ENCODE measurements at places on chromosomes 2 and 18.

GRCh38 chr2:64391424-64391823 lies 62.5 kb upstream of the LGALSL start:
- no peak for DNase-seq

- DNase-seq: peak; percentile 86
Measured at GRCh38 chr2:119756837-119757236, 2.9 kb upstream of the PTPN4 start.

DNA sequence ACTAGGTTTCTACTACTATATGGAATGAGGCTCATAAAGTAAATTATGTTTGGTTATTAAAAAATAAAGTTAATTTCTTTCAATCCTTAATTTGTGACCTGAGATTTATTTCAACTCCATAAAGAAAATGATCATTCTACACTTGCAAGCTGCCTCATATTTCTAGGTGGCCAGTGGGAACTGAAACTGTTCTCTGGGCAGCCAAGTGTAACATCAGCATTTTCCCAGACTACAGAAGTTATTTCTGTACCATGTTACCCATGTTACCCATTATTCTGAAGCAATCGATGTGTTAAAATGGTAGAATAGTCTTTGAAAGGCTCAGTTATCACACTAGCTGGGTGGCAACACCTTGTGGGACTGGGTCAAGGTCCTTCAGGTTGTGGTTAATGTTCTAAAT lies 139.3 kb upstream of the FBXO11 start:
- DNase-seq: no peak

GRCh38 chr2:219641390-219642068 lies 14.1 kb downstream of the SLC4A3 start:
- DNase-seq: no peak

DNA sequence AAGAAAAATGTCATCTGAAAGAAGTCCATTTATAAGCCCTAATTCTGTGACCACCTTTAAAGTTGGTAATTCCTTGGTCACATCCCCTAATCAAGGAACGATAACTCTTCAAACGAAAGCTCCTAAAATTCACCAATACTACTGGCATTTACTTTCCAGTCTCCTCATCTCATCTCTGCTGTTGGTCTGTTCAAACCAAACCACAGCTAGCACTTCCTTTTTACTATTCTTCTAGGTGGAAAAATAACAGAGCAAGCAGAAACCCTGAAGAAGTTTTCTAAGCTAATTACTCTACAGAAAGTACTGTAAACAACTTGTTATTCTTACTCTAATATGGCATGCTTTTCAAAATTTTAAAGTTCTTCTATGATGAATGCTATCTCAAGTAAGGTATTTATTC lies 21.6 kb downstream of the TIA1 start:
- DNase-seq: no peak

- peak; percentile 47 for DNase-seq
Measured at GRCh38 chr2:74919827-74920226, 38.6 kb upstream of the POLE4 start.

DNA sequence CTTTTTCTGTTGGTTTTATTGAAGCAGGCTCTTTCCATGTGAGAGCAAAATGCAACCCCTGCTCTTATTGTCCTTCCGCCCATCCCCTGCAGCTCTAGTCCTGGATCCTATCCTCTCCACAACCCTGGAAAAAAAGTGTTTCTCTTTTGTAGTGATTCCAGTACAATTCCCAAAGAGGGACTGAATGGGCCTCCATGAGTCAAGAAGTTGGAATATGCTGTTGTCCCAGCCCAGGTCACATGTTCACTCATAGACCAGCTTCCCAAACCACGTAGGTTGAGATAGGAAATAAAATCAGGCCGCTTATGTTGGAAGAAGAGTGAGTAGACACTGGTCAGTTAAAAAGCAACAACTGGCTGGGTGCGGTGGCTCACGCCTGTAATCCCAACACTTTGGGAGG lies 39.4 kb downstream of the CPO start:
- no peak for DNase-seq

GRCh38 chr2:117997872-117998454 lies 15.9 kb downstream of the CCDC93 start:
- no peak for DNase-seq

DNA sequence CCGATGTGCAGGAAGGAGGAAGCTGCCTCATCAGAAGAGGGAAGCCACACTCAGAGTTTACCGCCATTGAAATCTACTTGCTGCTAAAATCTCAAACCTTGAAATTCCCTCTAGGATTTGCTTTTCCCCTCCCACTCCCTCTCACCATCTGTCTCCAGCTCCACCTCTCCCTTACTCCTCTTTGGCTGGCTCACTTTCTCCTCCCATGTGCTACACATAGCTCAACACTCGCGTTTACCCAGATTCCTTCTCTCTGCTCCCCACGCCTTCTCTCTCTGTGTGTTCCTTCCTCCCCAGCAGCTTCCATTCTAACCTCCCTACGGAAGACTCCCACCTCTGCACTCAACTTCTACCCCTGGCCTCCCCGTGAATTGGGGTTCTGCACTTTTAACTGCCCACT lies 143.1 kb downstream of the DNER start:
- DNase-seq: no peak

DNA sequence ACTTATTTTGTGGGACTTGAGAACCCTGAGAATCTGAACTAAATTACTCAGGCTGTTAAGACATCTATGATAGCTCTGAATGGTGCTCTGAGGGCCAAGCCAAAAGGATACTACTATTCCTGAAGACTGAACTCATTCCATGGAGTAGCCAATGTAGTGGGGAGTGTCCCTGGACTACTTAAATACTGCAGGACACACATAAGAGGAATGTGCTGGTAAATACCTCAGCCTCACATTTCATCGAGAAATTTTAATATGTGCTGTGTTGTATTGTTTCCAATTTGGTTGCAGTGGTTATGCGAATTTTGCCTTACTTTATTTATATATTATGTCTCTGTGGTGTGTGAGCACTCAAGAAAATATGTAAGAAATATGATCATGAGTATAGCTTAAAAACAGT lies 264.4 kb upstream of the FIGN start:
- no peak for DNase-seq

DNA sequence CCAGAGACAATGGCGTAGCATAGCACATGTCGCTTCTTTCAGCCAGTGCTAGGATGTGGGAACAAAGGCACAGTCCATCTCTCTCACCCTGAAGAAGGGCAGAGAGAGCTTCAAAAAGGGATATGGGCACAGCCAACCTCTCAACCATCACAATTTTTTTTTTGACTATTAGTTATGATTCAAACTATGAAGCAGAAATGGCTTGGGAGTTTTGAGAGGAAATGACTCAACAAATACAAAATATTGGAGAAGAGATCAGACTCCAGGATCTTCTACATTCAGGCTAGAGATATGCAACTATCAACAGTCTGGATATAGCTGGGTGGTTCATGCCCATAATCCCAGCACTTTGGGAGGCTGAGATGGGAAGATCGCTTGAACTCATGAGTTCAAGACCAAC lies 109.1 kb downstream of the MCFD2 start:
- peak; percentile 59 for DNase-seq

- DNase-seq: no peak
Measured at GRCh38 chr2:99127981-99128380, 13.5 kb upstream of the C2orf15 start.

DNA sequence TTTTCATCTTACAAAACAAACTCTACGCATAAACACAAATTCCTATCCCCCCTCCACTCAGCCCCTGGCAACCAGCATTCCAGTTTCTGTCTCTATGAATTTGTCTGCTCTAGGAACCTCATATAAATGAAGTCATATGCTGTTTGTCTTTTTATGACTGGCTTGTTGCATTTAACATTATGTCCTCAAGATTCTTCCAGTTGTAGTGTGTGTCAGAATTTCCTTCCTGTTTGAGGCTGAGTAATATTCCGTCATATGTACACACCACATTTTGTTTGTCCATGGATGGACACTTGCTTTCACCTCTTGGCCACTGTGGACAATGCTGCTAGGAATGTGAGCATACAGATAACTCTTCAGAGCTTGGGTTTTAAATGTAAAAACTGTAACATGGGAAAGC lies 272.1 kb downstream of the GBX2 start:
- DNase-seq: peak; percentile 35

- no peak for DNase-seq
Measured at GRCh38 chr2:48364100-48364499, 165.9 kb upstream of the STON1 start.

GRCh38 chr2:74507926-74508520 lies 528 bp upstream of the PCGF1 start:
- DNase-seq: peak; percentile 21

- no peak for DNase-seq
Measured at GRCh38 chr2:72921088-72921851, 4.0 kb downstream of the EMX1 start.

DNA sequence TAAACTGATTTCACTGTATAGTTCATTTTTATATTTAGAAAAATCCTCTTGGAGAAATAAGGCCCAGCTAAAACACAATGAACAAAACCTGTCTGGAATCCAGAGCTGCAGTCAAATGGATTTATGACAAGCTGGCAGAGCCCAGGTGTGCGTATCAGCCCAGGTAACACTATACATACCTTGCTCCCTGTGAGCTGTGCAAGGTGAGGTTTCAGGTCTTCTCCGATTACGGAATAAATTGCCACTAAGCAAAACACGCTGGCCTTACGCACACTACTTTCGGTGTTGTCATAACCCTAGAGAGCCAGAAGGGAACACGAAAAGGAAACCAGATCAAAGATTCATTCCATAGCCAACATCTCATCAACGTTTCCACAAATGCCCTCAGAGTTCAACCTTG lies 61.9 kb upstream of the TFCP2L1 start:
- no peak for DNase-seq

DNA sequence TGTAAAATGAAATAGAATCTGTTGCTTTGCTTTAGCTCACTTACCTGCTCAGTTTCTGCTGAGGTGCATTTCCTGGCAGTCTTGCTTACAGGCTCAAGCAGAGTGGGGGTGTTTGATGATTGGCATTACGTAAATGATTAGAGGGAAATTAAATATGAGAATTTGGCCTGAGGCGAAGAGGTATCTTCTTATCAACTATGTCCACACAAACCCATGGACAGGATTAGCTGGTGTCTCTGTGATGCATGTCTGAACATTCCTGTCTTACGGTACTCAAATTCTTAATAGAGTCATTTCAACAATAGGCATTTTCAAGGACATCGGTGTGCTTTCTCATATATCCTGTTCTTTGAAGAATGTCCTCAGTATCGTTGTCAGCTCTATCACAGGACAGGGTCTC lies 102.1 kb downstream of the PRPF40A start:
- DNase-seq: no peak

DNA sequence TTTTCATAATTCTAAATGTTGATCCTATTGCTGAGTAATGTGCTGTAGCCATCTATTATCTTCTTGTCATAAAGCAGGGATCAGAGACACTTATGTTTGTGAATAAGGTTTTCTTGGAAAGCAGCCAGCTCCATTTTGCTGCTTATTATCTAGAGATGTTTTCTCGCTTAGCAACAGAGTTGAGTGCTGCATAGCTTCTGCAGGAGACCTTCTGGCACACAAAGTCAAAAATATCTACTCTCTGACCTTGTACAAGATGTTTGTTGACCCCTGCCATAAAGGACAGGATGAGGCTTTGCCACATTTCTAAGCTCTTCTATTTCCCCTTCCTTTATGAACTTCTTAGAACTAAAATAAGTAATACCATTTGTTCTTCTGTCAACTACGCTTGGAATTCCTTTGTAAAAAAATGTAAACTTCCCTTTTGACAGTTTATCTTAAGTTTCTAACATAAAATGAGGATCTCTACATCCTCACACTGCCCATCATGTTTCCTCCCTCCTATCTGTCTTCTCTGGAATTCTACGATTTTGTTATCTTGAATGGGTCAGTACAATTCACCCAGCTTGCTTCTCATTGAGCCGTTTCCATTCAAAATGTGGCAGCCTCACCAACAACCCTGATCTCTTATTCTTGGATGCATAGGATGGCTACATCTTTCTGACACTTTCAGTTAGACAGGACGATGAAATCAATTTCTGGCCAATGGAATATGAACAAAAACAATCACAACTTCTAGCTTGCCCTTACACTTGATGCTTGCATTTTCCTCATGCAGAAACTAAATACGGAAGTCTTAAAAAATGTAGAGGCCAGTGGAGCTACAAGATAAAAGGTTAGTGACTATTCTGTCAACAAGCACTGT lies 1377.0 kb downstream of the SUCLG1 start:
- peak; percentile 100 for DNase-seq

- no peak for DNase-seq
Measured at GRCh38 chr2:10465910-10466309, 17.8 kb upstream of the ODC1 start.

DNA sequence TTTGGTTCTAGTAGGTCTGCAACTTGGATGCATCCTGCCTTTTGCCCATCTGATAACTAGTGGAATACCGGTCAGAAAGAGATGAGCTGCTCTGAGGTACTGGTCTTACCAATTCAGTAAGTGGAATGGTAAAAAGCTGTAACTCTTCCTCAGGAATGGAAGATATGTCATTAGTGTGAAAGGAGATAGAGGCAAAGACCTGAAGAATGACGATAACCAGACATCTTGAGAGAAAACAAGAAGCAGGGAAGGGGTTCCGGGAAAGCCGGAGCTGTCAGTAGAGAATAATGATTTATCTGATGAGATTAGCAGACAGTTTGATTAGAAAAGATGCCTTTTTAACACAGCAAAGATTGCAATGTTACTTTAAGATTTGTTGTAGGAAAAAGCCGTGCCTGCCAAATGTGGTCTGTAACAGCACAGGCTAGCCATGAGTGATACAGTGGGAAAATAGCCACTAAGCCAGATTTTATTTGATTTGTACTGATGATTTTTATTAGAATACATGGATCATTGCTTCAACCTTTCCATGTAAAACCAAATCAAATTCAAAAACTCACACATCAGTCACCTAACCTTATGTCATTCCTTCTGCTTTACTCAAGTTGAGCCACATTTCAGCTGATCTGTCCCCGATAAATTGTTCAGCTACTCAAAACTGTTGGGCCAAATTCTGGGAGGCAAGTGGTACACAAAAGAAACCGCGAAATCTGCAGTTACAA lies 110.0 kb downstream of the TCF4 start:
- DNase-seq: no peak

GRCh38 chr2:231227310-231228162 lies 29.1 kb downstream of the ARMC9 start:
- DNase-seq: peak; percentile 68

DNA sequence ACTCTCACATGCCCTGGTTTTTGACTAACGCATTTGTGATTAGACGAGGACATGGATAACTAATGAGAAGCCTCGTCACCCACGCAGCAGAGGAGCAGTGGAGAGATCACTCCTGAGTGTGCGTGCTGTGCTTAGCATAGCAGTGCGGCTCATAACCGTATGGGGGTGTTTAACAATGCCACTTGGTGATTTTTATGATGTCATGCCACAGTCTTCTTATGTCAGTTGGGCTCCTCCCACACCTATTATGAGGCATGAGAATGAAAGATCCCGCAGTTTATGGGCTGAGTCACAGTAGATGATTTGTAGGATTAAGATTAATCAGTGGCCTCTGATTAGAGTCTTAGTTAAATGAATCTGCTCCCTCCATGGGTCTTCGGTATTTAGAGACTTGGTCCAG lies 2.5 kb upstream of the SMIM21 start:
- no peak for DNase-seq

DNA sequence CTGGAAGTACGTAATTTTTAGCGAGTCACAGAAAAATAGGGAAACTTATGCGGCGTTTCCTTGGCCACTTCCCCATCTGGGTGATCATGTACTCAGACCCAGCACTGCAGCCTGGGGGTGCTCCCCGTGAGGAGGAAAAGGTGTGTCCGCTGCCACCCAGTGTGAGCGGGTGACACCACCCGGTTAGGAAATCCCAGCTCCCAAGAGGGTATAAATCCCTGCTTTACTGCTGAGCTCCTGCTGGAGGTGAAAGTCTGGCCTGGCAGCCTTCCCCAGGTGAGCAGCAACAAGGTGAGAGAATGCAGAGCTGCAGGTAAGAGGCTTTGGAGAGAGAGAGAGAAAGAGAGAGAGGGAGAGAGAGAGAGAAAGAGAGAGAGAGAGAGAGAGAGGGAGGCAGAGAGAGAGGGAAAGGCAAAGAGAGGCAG lies at the start of gene IL1R2:
Gene IL1R2 (plus strand): TSS at position 240 of the 425 bp plus-strand sequence. CDS start 16,616 bp downstream, outside the sequence.
- no peak for DNase-seq

Data from endothelial cell of umbilical vein (primary cell).